ENCODE measurements at places on chromosomes 5 and 9.

GRCh38 chr5:84036842-84037241 is 316.2 kb upstream of the HAPLN1 start:
- DNase-seq: no peak

- DNase-seq: no peak
Measured at GRCh38 chr5:53110156-53110555, 599 bp upstream of the MOCS2 start.

GRCh38 chr5:152097128-152097527 is 172.5 kb upstream of the GLRA1 start:
- no peak for DNase-seq

DNA sequence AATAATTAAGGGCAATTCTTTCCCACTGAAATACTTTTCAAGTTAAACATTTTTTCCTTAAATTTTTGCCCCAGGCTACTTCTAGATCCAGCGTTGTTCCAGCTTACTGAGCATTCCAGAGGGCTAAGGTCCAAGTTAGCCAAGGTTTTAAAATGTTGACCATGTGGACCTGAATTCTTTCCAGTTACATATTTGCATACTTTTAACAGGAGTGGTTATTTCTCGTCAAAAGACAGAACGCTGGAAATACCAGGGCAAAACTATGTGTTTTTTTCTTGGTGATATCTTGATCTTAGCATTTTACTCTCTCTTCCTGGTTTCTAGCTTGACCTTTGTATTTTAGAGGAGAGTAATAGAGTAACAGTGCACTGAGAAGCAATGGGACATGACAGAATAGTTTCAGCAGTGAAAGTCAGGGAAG is 32.8 kb downstream of the TMC1 start:
- DNase-seq: no peak

DNA sequence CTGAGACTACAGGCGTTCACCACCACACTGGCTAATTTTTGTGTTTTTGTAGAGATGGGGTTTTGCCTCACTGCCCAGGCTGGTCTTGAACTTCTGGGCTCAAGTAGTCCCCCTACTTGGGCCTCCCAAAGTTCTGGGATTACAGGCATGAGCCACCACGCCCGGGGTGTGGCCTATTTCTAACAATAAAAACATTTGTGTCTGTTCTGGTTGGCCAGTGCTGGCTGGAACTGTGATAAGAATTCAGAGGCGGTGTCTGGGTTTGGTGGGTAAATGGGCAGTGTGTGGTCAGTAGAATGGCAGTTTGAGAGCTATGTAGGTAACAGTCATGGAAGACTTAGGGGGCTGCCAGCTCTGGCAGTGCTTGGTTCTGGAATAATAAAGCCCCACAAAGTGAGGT is 46.9 kb upstream of the SYNPO start:
- no peak for DNase-seq

GRCh38 chr9:30935730-30936129 is 1448.7 kb upstream of the ACO1 start:
- no peak for DNase-seq

DNA sequence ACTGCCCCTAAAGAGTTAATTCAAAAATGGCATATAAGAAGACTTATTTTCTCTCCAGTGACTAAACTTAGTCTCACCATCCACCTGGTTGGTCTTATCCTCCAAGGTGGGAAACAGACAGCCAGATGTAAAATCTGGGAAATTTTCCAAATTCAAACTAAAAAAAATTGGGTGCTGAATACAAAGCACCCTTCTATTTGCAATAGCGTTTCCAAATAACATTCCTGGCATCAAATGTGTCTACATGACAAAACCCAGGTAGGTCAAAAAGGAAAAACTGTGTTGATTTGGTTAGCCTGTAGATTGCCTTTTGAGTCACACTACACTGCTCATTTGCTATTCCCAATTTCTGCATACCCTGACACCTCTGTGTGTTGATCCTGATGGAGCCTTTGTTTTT is 252.2 kb downstream of the NR2F1-AS1 start:
- no peak for DNase-seq

GRCh38 chr9:36827593-36827992 is 206.5 kb downstream of the PAX5 start:
- DNase-seq: no peak

- no peak for DNase-seq
Measured at GRCh38 chr5:134769206-134769605, 10.6 kb downstream of the DDX46 start.

DNA sequence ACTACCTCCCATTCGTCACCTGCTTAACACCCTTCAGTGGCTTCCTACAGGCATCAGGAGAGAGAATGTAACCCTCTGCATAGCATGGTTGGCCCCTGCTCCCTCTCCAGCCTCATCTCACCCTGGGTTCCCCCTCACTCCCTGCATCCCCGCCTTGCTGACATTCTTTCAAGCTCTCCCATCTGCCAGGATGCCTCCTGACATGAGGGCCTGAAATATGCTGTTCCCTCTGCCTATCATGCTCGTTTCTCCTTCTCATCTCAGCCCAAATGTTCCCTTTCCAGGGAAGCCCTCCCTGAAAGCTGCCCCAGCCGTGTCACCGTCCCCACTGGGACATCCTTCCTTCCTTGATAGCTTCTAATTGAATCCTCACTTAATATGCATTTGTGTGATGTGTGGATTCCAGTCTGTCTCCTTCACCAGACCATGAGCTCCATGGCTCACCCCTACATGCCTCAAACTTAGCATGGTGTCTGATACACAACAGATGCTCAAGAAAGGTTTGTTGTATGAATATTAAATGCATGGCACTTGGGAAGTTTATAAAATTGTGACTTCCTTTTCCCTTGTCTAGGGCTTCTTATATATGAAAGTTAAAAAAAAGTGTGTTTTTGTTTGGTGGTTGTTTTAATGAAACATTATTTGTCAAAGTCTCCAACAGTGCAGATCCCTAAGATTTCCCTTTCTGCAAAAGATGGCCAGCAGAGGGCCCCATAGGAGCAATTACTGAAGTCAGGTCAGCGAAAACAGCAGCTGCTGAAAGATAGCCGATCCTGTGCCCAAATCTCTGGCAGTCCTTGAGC is 7.3 kb upstream of the C5orf58 start:
- peak; percentile 46 for DNase-seq

GRCh38 chr9:32117291-32117690 is 267.2 kb upstream of the ACO1 start:
- no peak for DNase-seq

- DNase-seq: no peak
Measured at GRCh38 chr9:22382331-22382730, 64.3 kb upstream of the DMRTA1 start.

DNA sequence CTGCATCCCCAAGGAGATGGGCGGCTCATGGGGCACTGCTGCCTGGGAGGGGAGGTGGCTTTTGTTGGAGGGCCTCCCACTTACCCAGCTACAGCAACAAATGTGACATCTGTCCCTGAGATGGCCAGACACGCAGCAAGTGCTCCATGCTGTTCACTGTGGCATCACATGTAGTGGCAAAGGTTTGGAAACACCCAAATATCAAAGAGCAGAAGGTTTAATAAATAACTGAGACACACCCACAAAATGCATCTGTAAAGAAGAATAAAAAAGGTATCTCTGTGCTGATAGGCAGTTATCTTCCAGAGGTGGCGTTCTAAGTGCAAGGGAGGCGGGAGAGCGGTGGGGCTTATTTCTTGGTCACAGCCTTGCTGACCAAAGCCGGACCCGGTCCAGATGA is 23.3 kb upstream of the CLPTM1L start:
- DNase-seq: no peak
